ENCODE measurements at places on chromosomes 3 and 15. TPM values are rescaled to one million over a fixed set of nuclear protein-coding genes. Genes with fewer than 3 reads are reported as not detected.

OCA2 gene
- total RNA-seq, result not detected

GRCh38 chr3:21502656-21503055 lies 248.4 kb downstream of the ZNF385D start:
- H3K27me3 ChIP-seq, result no peaks in the 10 kb centered on the region
- DNase-seq, result no peak
- no peaks in the 10 kb centered on the region for H3K4me1 ChIP-seq
- H3K4me3 ChIP-seq, result no peak overlapping the region

LARP6 gene
- total RNA-seq, result not detected

DNA sequence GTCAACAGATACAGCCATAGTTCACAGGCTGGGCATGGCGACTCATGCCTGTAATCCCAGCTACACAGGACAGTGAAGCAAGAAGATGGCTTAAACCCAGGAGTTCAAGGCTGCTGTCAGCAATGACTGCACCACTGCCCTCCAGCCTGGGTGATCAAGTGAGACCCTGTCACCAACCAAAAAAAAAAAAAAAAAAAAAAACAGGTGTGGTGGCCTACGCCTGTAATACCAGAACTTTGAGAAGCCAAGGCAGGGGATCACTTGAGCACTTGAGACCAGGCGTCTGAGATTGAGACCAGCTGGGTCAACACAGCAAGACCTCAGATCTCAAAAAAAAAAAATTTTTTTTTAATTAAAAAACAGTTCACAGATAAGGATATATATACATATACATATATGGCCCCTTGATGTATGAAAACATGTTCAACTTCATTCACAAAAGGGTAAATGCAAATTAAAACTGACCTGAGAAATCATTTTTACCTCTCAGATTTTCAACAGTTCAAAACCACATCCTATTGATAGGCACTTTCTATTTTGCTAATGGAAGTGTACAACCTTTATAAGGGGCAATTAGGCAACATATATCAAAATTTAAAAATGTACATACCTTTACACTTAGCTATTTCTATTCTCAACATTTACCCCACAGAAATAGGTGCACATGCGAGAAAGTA lies 51.1 kb downstream of the OSBPL10 start:
- no peak overlapping the region for H3K4me3 ChIP-seq
- H3K27ac ChIP-seq, result no peak overlapping the region
- peaks cover 25% of the 10 kb centered on the region for H3K4me1 ChIP-seq
- no peaks in the 10 kb centered on the region for H3K36me3 ChIP-seq

DNA sequence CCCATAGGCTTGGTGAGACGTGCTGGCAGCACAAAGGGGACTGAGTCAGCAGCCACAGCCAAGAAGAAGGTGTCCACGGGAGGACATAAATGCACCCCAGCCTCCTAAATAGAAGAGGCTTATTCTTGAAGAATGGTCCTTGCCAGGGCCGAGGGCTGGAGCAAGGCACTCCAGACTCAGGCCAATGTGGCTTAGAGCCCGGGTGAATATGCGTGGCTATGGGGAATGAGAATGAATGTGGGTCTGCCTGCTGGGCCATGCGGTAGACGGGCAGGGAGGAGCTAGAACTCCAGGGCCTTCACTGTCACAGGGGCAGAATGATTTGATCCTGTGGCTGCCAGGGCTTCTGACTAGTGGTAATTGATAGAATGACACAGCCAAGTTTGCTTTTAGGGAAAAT lies 34.0 kb downstream of the DHX30 start:
- no peak overlapping the region for H3K4me3 ChIP-seq
- DNase-seq, result no peak
- peaks cover 2% of the 10 kb centered on the region for H3K4me1 ChIP-seq
- H3K36me3 ChIP-seq, result peaks cover 44% of the 10 kb centered on the region

PLD1 gene
- not detected for total RNA-seq

DNA sequence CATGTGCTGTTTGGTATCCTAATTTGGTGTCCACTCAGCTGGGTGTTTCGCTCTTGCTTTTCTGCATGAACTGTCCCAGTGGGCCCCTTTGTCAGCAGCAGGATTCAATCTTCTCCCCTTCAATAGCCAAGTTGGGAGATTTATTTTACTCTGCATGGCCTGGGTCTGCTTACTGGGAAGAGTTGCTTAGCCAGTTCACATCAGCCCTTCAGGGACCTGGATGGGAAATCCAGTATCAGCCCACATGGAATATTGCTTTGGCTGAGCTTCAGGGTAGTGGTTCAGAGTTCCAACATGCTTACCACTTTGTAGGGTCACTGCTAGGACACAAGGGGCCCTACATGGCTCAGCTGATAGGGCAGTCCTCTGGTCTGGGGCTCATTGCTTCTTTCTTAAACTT lies 93.0 kb upstream of the BOC start:
- no peak overlapping the region for H3K27ac ChIP-seq
- no peak for DNase-seq
- peaks cover 8% of the 10 kb centered on the region for H3K4me1 ChIP-seq
- no peaks in the 10 kb centered on the region for H3K36me3 ChIP-seq
- H3K4me3 ChIP-seq, result no peak overlapping the region

CORO2B gene
- not detected for total RNA-seq

TRIM42 gene
- not detected for total RNA-seq

- no peak overlapping the region for H3K4me3 ChIP-seq
- no peaks in the 10 kb centered on the region for H3K36me3 ChIP-seq
- peaks cover 6% of the 10 kb centered on the region for H3K4me1 ChIP-seq
- peaks cover 10% of the 10 kb centered on the region for H3K27me3 ChIP-seq
- no peak for DNase-seq
Measured at GRCh38 chr3:57154470-57155309, 10.5 kb downstream of the IL17RD start.

- H3K27me3 ChIP-seq, result peaks cover 13% of the 10 kb centered on the region
- no peaks in the 10 kb centered on the region for H3K36me3 ChIP-seq
- DNase-seq, result no peak
- H3K27ac ChIP-seq, result no peak overlapping the region
Measured at GRCh38 chr15:37885651-37886050, 48.8 kb upstream of the TMCO5A start.

IL5RA gene
- total RNA-seq, result not detected

GRCh38 chr3:61682671-61683548 lies 121.5 kb downstream of the PTPRG start:
- H3K4me3 ChIP-seq, result no peak overlapping the region
- no peak for DNase-seq
- no peaks in the 10 kb centered on the region for H3K36me3 ChIP-seq
- H3K27me3 ChIP-seq, result peaks cover 11% of the 10 kb centered on the region
- H3K4me1 ChIP-seq, result no peaks in the 10 kb centered on the region
- no peak overlapping the region for H3K27ac ChIP-seq

DNA sequence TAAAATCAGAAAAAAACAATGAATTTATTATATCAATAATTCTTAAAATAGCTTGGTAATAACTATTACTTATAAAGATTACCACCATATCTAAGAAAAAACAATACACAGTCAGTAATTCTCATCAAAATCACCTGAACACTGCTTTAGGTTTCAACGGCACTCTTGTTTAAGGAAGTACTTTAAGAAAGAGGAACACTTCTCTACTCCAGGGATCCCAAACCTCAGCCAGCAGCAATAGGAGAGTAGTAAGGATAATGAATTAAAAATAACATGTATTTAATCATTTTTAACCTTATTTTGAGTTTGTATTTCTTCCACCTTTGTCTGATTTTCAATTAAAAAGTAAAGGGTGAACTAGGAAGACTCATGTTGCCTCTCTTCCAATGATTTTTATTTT lies 494.0 kb upstream of the NR2F2 start:
- peaks cover 33% of the 10 kb centered on the region for H3K4me1 ChIP-seq
- no peaks in the 10 kb centered on the region for H3K36me3 ChIP-seq
- H3K4me3 ChIP-seq, result no peak overlapping the region
- no peaks in the 10 kb centered on the region for H3K27me3 ChIP-seq
- no peak overlapping the region for H3K27ac ChIP-seq

SERPINI2 gene
- not detected for total RNA-seq

DNA sequence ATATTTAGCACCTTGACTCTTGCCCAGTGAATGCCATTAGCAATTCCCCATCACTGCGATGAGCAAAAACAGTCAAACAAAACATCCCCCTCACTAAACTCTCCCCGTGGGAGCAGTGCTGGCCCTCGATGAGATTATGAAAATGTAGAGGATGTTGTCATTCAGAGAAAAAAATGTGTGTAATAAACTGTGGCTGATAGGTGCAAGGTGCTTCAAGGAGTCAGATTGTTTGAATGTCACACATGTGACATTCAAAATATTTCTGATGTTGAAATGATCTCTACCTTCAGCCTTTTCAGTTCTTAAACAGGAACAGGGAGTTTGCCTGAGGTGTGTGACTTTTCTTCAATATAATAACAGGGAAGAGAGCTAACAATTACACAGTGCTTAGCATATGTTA lies 281.8 kb upstream of the TRIM42 start:
- no peak overlapping the region for H3K4me3 ChIP-seq
- H3K27ac ChIP-seq, result no peak overlapping the region
- H3K27me3 ChIP-seq, result no peaks in the 10 kb centered on the region
- H3K36me3 ChIP-seq, result no peaks in the 10 kb centered on the region

DNA sequence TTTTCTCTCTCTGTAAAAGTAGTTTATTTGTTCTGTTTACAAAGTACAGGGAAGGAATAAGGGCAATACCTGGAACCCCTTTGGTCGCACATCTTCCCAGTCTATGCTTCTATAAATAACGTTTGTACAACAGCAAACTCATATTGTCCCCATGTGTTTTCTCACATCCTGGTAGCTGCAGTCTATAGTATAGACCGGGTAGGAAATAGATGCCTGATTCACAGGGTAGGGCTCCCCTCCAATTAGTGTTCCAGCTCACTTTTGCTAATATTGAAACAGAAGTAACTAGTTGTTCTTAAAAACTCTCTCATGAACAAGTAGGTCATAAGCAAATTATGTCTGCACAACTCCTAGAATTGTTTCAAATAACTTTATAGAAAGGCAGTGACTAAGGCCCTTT lies 17.7 kb downstream of the ATG7 start:
- H3K36me3 ChIP-seq, result peaks cover 27% of the 10 kb centered on the region
- no peak overlapping the region for H3K4me3 ChIP-seq
- no peaks in the 10 kb centered on the region for H3K27me3 ChIP-seq
- H3K4me1 ChIP-seq, result peaks cover 48% of the 10 kb centered on the region
- peak overlapping the region; percentile 84 for H3K27ac ChIP-seq
- peak; percentile 24 for DNase-seq

GRCh38 chr15:77642793-77643430 lies 10.2 kb upstream of the LINGO1 start:
- no peaks in the 10 kb centered on the region for H3K4me1 ChIP-seq
- H3K27ac ChIP-seq, result no peak overlapping the region
- no peak overlapping the region for H3K4me3 ChIP-seq

DNA sequence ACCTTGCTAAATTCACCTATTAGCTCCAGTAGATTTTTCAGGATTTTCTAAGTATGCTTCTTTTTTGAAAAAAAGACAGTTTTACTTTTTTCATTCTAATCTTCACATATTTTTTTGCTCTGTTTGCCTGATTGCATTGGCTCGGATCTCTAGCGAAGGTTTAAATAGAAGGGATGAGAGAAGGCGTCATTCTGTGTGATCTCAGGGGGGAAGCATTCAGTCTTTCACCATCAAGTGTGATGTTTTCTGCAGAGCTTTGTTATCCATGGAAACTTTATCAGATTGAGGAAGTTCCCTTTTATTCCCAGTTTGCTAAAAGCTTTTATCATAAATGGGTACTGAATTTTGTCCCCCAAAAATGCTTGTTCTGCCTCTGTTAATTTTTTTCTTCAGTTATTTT lies 120.3 kb downstream of the LRRK1 start:
- H3K4me3 ChIP-seq, result no peak overlapping the region
- peaks cover 39% of the 10 kb centered on the region for H3K27me3 ChIP-seq
- H3K27ac ChIP-seq, result no peak overlapping the region
- no peaks in the 10 kb centered on the region for H3K4me1 ChIP-seq

PLSCR2 gene
- not detected for total RNA-seq

DNA sequence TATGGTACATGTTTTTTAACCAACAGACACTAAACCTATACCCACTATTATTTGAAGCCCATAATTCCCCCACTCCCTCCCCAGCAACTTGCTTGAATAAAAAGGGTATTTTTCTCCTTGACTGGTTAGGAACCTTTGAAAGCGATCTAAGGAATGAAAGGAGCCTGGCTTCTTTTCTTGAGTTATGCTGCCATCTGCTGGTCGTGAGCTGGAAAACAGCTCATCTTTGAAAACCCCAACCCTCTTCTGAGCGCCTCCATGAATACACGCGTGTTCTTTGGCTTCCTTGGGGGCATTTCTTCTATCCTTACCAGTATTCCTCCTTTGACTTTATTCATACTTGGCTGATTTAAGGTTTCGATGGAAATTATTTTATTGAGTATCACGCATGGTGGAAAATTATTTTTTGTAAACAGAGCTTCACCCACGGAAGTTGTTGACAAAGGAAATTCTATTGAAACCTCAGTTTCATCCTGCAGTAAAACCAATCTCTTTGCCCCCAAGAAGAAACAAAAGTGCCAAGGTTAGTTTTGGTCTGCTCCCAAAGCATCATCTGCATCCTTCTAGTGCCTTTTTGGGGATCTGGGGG lies 171.6 kb downstream of the SV2B start:
- peak; percentile 77 for DNase-seq
- H3K27ac ChIP-seq, result no peak overlapping the region
- peaks cover 3% of the 10 kb centered on the region for H3K4me1 ChIP-seq
- peaks cover 5% of the 10 kb centered on the region for H3K27me3 ChIP-seq
- no peak overlapping the region for H3K4me3 ChIP-seq

DNA sequence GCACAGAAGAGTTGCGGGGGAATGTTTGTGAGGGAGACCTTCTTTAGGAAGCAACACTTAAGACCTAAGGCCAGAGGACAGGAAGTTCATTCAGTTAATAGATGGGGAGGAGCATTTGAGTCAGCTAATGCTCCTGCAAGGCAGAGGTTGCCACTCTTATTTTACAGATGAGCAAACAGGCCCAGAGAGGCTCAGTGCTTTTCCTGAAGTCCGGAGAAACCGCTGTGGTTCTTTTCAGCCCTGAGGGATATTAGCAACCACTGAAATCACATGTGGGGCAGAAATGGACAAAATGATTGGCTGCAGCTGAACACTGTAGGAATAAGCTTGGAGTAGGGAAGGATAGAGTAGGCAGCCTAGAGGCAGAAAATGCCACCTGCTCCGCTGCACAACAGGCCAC lies 33.3 kb upstream of the RTP4 start:
- DNase-seq, result no peak
- H3K36me3 ChIP-seq, result no peaks in the 10 kb centered on the region
- H3K4me1 ChIP-seq, result no peaks in the 10 kb centered on the region
- H3K27ac ChIP-seq, result no peak overlapping the region

- H3K27me3 ChIP-seq, result peaks cover 3% of the 10 kb centered on the region
- H3K4me1 ChIP-seq, result no peaks in the 10 kb centered on the region
- H3K4me3 ChIP-seq, result no peak overlapping the region
Measured at GRCh38 chr3:129965937-129966336, 8.6 kb upstream of the TRH start.

Data from activated naive CD4-positive, alpha-beta T cell treated with anti-CD3 and anti-CD28 coated beads for 36 hours (primary cell).